T1000 (cell line): ENCODE measurements at places on chromosomes 13 and 19.

DNA sequence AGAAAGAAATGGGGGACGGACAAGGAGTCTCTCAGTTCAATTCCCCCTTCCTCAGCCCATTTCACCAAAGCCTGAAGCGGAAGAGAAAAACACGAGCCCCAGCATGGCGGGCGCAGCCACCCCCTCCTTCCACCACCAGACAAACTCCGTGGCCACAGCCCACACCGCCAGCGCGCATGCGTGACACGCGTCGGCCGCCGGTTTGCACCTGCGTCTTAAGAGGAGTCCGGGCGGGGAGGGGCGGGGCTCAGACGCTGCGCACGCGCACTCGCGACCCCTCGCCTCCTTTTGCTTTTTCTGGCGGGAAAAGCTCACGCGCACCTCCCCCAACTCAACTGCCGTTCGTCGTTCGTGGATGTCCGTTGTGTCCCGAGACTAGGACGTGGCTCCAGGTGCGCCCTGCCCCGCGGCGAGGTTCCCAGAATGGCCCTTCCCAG is at the start of gene KASH5:
Gene KASH5 (plus strand): TSS at position 314 of the 437 bp plus-strand sequence. CDS start 2,635 bp downstream, outside the sequence.
- DNase-seq = peak; percentile 68

GRCh38 chr13:85266771-85267170 is 532.4 kb downstream of the SLITRK6 start:
- DNase-seq = no peak

DNA sequence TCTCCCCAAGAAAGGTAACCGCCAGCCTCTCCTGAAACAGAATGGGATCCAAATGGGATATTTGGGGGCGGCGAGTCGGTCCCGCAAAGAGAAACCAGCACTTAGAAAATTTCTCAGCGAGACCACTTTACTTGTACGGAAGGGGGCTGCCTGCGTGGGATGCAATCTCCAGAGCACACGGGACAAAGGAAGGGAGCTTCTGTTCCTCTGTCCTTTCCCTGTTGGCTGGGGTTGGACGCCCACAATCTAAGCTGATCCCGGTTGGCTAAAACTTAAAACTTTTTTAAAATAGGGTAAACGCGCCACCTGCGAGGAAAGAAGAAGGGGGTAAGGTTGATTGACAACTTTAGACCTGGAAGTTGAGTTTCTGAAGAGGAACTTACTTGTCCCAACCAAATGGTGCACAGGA is 826 bp upstream of the BSG start:
- DNase-seq = no peak

GRCh38 chr13:86741762-86742285 is 929.3 kb upstream of the SLITRK5 start:
- no peak for DNase-seq

DNA sequence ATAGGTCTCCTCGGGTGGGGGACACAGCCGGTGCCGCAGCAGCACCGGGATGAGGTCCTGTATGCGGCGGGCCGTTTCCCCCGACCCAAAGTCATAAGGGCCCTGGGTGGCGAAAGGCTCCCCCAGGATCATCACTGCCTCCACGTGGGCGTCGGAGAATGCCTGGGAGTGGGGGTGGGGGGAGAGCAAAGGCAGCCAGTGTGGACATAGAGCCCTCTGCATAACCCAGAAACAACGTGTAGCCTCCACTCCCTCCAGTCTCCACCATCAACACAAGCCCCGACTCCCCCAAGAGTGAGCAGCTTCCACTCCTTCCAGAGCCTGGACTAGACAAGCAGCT is 1.7 kb upstream of the NUMBL start:
- DNase-seq = no peak

GRCh38 chr13:20514866-20515265 is 10.8 kb downstream of the CRYL1 start:
- no peak for DNase-seq

DNA sequence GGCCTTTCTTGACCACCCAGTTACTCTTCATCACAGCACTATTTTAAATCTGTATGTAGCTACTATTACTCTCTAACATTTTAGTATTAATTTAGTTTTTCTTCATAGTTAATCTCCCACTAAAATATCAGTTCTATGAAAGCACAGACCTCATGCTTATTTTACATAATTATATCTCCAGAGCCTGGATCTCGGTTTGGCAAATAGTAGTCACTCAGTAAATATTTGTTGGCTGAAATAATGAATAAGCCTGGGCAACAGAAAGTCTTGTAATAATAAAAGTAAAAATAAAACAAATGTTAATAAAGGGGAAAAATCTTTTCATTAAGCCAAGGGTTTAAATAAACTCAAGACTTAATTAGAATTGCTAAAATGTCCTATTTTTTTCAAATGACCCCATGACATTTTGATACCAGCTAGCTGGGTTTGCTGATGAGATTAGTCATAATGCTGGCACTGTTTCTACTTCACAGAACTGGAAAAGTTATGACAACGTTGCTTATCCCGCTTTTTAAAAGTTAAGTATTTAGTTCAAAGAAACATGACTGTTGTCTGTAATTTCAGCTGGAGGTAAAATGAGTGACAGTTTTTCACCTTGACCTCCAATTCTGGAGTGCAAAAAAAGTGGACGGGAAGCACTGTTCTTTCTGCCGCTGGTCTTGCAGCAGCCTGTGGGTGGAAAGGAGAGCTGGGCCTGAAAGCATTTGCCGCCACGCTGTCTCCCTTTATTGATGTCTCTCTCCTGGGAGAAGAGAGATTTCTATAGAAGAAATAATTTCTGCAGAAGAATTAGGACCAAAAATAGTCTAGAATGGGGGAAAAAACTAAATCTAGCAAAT is 85.2 kb upstream of the SPATA13 start:
- no peak for DNase-seq
